ENCODE measurements at places on chromosomes 11 and 22. TPM values are rescaled to one million over a fixed set of nuclear protein-coding genes. Genes with fewer than 3 reads are reported as not detected.

DNA sequence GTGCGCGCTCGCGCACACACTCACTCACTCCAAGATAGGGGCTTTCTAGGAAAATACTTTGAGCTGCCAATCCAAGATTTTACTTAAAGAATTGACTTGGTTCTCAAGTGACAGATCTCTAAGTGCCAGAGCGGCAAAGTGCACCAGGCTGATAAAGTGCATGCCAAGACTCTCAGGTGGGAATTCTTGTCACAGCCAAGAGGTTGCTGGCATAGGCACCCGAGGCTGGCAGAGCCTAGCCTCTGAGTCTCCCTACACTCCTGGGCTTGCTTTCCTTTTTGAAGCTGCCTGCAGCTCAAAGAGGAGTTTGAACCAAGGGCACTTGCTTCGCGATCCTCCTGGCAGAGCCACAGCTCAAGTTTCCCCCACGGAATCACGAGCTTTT, 2.5 kb upstream of the ADM start:
- H3K27me3 ChIP-seq: peaks cover 62% of the 10 kb centered on the region
- H3K27ac ChIP-seq: no peak overlapping the region
- peaks cover 51% of the 10 kb centered on the region for H3K4me1 ChIP-seq

GRCh38 chr11:1471736-1472135, 14.8 kb downstream of the MOB2 start:
- no peak overlapping the region for H3K4me3 ChIP-seq
- H3K27me3 ChIP-seq: no peaks in the 10 kb centered on the region
- no peaks in the 10 kb centered on the region for H3K36me3 ChIP-seq

The NRGN gene
- 6.1 TPM for total RNA-seq

The DEUP1 gene
- total RNA-seq: not detected

Measured in activated CD8-positive, alpha-beta T cell treated with anti-CD3 and anti-CD28 coated beads, Interleukin-2, amount 10 ng/mL, durations not matched to agents 7 days and 5 days (primary cell).